ENCODE measurements at places on chromosomes 6 and 20.
A peak's percentile ranks its signal among the peaks of the same experiment; 100 is the strongest.

DNA sequence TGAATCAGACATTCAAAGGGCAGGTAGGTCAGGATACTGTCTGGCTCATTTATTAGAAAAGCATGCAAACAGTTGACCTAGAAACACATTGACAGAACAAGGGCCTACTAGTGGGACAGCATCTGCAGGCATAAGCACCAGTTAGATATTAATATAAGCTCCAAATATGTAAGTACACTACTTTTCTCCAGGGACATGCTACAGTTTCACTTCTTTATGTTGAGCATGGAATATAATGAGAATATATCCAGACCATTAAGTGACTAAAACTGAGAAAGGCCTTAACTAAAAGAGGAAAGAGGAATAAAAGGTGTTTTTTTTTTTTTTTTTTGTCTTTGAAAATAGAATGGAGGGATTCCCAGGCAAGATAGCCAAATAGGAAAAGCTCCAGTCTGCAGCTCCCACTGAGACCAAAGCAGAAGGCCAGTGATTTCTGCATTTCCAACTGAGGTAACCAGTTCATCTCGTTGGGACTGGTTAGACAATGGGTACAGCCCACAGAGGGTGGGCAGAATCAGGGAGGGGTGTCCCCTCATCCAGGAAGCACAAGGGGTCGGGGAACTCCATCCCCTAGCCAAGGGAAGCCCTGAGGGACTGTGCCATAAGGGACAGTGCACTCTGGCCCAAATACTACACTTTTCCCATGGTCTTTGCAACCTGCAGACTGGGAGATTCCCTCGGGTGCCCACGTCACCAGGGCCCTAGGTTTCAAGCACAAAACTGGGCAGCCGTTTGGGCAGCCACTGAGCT, 251.6 kb downstream of the PHF3 start:
- no peak for DNase-seq

DNA sequence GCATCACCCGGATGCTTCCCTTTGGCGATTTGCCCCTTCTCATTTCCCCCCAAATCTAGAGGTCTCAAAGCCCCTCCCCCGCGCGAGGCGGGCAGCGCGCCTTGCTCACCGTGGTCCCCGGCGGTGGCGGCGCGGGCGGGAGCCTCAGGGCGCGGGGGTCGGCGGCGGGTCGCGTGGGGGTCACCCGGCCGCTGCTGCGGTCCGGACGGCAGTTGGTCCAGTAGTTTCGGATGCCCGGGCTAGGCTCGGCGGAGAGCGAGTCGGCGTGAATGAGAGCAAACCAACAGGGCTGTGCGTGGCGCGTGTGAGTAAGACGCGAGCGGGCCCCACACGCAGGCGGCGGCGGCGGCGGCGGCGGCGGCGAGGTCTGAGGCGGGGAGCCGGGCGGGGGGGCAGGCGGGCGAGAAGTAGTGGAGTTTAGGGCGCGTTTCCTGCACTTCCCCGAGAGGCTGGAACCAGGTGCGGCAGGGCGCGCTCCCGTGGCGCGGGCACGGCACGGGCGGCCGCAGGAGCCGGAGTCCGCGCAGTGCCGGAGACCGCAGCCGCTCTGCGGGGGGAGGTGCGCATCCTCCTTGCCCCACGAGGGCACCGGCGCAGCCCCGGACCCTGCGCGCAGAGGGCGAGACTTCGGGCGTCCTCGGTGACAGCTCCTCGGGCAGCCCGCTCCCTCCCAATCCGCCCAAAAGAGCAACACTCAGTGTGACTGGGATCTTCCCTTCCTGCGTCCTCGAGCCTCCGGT, 567 bp downstream of the HS3ST5 start:
- DNase-seq = no peak

- DNase-seq = no peak
Observed at GRCh38 chr6:163640641-163641040, 226.1 kb downstream of the QKI start.

DNA sequence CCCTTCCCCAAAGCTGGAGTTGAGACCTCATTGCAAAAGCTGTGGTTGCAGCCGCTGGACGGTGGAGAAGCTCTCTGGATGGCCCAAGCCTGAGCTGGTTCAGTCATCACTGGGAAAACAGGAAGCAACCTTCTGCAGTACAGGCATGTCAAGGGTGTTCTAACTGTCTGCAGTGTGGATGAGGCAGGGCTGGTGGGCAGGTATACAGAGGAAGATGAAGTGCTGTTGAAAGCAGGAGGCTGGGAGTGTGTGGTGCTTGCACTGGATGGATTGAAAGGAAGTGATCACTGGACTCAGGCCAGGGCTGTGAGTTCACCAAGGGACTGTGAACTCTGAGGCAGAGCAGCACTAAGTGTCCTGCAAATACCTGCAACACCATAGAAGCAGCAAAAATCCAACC, 89.0 kb upstream of the NOX3 start:
- no peak for DNase-seq

DNA sequence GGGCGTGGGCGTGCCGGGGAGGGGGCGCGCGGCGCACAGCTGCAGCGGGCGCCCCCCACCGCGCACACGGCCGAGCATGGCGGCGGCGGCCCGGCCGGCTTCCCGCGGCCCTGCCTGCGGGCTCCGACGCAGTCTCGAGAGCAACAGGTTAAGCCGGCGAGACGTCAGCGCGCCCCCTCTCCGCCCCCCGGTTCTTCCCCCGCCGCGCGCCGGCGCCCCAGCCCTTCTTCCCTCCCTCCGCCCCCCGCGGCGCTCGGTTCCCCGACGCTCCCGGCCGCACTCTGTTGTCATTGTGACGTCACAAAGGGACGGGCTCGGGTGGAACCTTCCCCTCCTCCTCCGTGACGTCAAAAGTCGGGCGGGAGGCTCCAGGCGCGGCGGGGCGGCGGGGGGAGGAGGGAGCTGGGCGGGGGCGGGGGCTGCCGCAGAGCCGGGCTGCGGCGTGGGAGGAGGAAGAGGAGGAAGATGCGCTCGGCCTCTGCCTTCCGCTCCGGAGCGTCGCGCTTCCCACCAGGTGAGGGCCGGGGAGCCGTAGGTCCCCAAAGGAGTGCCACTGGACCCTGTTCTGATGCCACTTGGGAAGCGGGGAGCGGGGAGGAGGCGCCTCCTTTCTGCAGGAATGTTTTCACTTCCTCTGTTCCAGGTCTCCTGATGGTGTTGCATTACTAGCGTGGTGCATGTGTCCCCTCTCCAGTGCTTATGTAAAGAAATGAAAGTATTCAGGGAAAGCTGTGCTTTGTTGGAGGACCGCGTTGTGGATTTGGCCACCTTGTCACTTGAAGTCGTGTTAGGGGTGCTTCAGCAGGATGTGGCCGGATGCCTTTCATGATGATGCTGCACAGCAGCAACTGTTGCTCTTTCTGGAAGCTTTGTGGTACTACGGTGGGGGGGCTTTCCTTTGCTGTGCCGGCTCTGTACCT, 2.8 kb downstream of the JARID2 start:
- peak; percentile 98 for DNase-seq

DNA sequence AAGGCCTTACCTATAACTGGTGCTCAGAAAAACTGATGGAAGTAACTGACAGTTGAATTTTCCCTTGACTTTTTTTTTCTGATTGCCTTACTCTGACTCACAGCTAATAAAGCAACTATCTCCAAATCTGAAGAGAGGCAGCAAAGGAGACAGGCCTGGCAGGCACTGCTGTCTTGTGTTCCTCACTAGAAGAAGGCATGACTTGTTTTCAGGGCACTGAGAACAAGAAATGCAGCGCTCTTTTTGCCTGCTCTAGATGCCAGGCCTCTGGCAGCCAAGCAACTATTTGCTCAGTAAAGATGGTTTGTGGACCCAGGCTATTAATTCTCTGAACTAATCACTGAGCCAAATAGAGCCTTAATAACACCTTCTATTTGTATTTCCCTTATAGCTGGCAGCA, 155.1 kb downstream of the PRDM13 start:
- no peak for DNase-seq

DNA sequence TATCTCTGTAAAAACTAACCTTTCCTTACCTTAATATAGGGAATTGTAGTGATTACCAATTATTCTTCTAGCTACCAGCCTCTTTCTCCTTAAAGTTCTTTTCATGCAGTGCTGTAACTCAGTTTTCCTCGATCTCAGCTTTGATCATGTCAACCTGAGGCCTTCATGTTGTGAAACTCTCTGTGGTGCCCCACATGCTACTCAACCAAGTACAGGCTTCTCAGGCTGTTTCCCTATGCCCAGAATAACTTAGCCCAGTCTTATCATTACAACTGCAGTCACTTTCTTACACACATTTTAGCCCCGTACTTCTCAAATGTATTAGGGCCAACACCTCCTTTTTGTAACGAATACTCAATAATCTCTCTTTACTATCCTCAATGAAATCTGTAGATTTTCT, 90.1 kb upstream of the SUPT3H start:
- no peak for DNase-seq

- peak; percentile 93 for DNase-seq
Observed at GRCh38 chr20:50191544-50192363, 1.1 kb downstream of the CEBPB start.

- no peak for DNase-seq
Observed at GRCh38 chr20:45593498-45593897, 14.4 kb upstream of the WFDC8 start.

DNA sequence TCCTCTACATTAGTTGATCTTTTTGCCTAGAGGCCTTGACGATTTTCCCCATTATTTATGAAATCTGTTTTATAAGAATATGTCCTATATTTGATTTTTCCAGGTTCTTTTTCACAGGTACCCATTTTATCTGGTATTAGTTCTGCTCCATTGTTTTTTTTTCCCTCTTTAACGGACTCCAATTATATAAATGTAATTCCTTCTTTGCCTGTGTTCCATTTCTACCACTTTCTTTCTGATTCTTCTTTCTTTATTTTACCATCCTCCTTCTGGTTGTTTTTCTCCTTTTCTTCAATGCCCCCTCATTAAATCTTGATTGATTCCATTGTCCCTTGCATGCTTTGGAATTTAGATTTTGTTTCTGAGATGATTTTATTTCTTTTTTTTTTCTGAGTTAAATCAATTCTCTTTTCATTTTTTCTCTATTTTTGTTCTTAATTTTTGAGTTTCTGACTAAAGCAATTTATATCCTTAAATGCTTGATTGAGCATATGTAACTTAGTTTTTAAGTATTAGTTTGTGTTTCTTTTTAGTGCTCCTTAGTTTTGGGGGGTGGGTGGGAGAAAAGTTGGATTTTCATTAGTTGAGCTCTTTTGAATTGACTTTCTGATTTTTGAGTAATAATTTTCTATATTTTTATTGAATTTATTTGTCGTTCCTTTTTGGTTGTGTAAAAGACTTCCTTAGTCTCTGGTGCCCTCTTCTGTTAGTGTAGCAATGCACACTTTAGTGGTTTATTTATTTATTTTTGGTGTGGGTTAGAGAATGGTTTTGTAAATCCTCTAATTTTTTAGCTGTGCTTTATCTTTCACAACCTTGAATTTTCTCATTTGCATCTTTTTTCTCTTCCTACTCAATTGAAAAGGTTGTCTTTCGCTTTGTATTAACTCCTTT, 140.8 kb downstream of the FARS2 start:
- no peak for DNase-seq

GRCh38 chr20:46111028-46111835, 6.9 kb upstream of the CD40 start:
- DNase-seq = peak; percentile 51

GRCh38 chr6:94361304-94362060, 942.1 kb upstream of the EPHA7 start:
- DNase-seq = no peak

GRCh38 chr6:16806363-16806762, 45.1 kb upstream of the ATXN1 start:
- no peak for DNase-seq

- DNase-seq = no peak
Observed at GRCh38 chr6:73389854-73390253, 4.8 kb upstream of the DDX43 start.

GRCh38 chr6:149560736-149561135, 5.4 kb upstream of the GINM1 start:
- no peak for DNase-seq

- DNase-seq = no peak
Observed at GRCh38 chr6:161242779-161243693, 30.8 kb downstream of the AGPAT4 start.

DNA sequence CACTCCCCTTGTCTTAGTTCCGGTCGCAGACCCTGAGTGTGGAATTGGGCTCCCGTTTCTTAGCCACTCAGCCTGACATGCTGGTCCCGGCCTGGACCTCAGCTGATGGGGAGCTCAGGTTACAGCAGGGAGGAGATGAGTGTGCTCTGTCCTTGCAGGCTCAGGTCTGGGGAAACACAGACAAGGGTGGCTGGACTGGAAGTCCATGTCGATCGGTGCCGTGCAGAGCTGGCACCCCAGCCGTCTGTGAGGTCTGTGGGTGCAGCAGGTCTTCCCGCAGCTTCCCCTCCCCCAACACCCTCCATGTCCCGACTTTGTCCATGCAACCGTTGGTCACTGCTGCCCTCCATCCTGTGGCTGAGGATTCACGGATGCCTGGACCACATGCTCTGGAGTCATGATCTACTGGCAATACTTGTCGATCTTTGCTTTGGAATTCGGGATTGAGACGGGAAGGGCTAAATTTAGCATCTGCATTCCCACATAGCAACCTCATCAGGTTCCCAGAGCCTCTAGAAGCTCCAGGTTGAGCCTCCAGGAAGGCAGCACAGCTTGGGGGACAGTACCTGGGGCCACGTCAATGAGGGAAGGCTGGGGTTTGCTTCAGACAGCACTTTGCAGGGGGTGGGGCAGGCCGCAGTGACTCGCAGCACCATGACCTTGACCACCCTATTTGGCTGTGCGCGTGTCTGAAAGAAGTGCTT, 118.8 kb downstream of the PSMB1 start:
- no peak for DNase-seq

DNA sequence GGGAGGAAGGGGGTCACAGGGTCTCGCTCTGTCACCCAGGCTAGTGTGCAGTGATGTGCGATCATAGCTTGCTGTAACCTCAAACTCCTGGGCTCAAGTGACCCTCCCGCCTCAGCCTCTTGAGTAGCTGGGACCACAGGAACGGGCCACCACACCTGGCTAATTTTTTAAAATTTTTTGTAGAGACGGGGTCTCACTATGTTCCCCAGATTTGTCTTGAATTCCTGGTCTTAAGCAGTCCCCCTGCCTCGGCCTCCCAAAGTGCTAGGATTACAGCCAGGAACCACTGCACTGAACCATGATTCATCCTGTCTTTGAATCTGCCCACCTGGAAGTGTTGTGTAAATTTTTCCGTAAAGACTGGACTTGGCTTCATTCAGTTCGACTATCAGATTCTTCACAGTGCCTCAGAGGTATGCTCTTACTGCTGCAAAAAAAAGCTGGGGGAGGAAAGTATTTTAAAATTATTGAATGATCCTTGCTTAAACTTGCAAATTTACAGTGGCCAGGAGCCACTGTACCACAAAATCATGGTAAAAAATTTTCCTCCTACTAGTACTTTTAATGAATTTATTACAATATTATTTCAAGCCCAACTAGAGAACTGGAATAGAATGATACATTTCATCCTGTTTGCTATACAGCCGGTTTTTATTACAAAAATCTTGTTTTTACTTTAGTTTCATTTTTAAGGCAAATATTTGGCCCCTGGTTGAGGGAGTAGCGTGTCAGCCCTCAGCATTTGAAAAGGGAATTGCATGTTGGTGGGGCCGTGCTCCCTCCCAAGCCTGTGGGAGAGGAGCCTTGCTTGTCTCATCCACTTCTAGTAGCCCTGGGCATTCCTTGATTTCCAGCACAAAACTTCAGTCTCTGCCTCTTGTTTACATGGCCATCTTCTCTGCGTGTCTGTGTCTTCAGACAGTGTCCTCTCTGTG, 202.5 kb upstream of the SGK1 start:
- DNase-seq = peak; percentile 55
